ENCODE measurements at places on chromosomes 4 and X. TPM values are rescaled to one million over a fixed set of nuclear protein-coding genes. Genes with fewer than 3 reads are reported as not detected.

HAUS7 gene
- total RNA-seq = 14.3 TPM

MAGEA11 gene
- not detected for total RNA-seq

SORBS2 gene
- total RNA-seq = 15.8 TPM

CXorf65 gene
- not detected for total RNA-seq

REELD1 gene
- total RNA-seq = not detected

APEX2 gene
- 7.6 TPM for total RNA-seq

MAOA gene
- total RNA-seq = 2.1 TPM

OPRPN gene
- not detected for total RNA-seq

LRIT3 gene
- under 0.01 TPM for total RNA-seq

TXK gene
- 0.59 TPM for total RNA-seq

HSD17B11 gene
- total RNA-seq = 29.1 TPM

STATH gene
- total RNA-seq = not detected

DCAF4L1 gene
- total RNA-seq = 0.23 TPM

RPL39 gene
- total RNA-seq = 8,365 TPM

CENPVL1 gene
- total RNA-seq = not detected

GSX2 gene
- total RNA-seq = not detected

COL4A6 gene
- 17.7 TPM for total RNA-seq

SSX1 gene
- total RNA-seq = not detected

EREG gene
- total RNA-seq = under 0.01 TPM

LANCL3 gene
- total RNA-seq = 0.83 TPM

PPARGC1A gene
- not detected for total RNA-seq

DSPP gene
- total RNA-seq = not detected

ZBTB49 gene
- 4.9 TPM for total RNA-seq

TNIP2 gene
- 45.7 TPM for total RNA-seq

CLCN4 gene
- 1.6 TPM for total RNA-seq

MAGEA9 gene
- total RNA-seq = not detected

C4orf17 gene
- total RNA-seq = not detected

PABPC1L2B gene
- total RNA-seq = not detected

PNMA6F gene
- total RNA-seq = not detected

ABRAXAS1 gene
- total RNA-seq = 10.1 TPM

ALB gene
- not detected for total RNA-seq

ZNF827 gene
- total RNA-seq = 10.3 TPM

PSAPL1 gene
- total RNA-seq = not detected

ETNPPL gene
- total RNA-seq = not detected

RTL3 gene
- total RNA-seq = 0.05 TPM

ITM2A gene
- not detected for total RNA-seq

MAGEC1 gene
- not detected for total RNA-seq

XK gene
- total RNA-seq = under 0.01 TPM

CEP135 gene
- total RNA-seq = 8.3 TPM

PRAF2 gene
- total RNA-seq = 19.3 TPM

SATL1 gene
- not detected for total RNA-seq

HMGN5 gene
- total RNA-seq = 1.2 TPM

SPANXB1 gene
- total RNA-seq = not detected

FOXR2 gene
- not detected for total RNA-seq

GLOD5 gene
- total RNA-seq = not detected

NFXL1 gene
- total RNA-seq = 7.7 TPM

ADAMTS3 gene
- total RNA-seq = 5.5 TPM

HS3ST1 gene
- total RNA-seq = under 0.01 TPM

MAGEB2 gene
- not detected for total RNA-seq

FABP2 gene
- total RNA-seq = not detected

PAGE4 gene
- not detected for total RNA-seq

NHS gene
- 1.4 TPM for total RNA-seq

TLR1 gene
- 0.60 TPM for total RNA-seq

TRIM75 gene
- not detected for total RNA-seq

TEC gene
- total RNA-seq = 0.78 TPM

CYLC1 gene
- total RNA-seq = not detected

DHRSX gene
- total RNA-seq = 28.2 TPM

CFI gene
- 1.2 TPM for total RNA-seq

SPACA5 gene
- not detected for total RNA-seq
